ENCODE measurements at places on chromosomes 1 and 21.

DNA sequence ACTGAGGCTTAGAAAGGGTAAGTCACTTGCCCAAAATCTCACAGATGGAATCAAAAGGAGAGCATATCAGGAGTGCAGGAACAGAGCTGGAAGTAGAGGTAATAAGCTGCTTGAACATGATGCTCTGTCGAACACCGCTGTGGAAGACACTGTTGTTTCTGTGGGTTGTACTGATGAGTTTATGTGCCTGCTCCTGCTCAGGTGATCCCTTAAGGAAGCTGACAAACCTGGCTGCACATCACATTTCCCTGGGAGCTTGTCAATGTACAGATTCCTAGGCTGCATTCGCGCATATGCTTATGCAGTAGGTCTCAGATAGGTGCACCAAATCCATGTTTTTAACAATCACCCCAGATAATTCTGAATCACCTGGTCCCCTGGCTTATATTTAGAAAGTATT is 79.7 kb downstream of the ZNF326 start:
- no peak for DNase-seq

DNA sequence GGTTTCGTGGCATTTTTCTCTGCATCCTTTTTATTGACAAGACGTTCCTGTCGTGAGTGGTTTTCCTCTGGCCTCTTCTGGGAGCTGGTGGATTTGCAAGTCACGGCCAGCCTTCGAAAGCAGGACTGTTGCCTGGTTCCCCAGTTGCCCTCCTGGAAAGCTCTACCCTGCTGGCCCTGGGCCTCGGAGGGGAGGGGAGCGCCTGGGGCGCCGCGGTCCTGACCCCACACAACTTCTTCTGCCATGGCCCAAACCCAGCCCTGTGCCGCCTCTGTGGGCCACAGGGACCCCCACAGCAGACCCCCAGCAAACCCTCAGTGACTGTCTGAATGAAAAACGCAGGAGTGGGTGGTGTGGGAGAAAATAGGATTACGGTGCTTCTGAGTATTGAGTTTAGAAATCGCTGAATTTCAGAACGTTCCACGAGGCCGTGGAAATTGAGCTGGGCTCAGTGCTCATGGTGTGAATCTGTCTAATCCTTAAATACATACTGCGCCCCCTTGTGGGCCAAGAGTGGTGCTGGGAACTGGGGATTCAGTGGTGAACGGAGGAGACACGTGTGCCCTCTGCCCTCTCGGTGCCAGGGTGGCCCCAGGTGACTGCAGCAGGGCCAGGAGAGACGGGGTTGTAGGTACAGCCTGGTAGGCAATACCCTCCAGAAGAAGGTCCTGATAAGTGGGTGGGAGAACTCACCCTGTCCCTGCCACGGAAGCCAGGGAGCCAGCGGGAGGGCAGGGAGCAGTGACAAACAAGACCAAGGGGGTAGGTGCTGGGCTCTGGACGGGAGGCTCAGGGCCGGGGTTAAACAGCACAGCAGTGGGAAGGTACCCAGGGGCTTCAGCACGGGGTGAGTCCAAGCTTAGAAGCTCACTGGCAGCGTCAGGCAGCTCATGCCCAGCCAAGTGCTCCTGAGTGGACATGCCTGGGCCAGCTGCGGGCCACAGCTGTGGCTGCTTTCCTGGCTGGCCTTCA is 101.2 kb upstream of the COL6A1 start:
- DNase-seq: peak; percentile 67

GRCh38 chr1:110207831-110208230 is 2.3 kb upstream of the KCNC4 start:
- DNase-seq: peak; percentile 74

DNA sequence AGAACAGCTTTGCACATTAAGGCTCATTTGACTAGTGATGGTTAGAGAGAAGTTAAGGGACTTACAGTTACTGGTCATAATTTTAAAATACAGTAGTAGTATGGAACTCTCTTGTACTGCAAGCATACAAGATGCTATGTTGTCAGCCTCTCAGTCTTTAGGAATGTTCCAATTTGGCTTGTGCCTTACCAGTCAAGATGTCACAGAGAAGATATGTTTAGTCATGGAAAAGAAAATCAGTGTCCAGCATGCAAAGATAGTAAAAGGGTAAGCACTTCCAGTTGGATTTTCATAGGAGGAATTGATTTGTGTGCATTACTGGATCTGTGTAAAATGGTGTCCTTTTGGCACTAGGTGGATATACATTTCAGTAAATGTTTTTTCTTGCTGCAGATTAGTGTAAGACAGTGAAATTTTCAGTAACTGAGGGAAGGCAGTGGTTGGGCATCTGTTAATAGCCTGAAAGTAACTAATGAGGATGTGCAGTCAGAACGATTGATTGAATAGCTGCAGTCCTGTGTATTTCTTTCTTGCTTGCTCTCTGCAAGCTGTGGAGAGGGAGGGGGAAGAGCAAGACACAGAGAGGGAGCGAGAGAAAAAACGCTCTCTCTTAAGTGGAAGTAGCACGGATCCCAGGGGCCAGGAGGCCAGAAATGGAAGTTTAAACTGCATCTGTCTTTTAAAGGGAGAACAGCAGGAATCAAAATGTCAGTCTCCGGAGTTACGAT is 108.2 kb downstream of the CLEC20A start:
- DNase-seq: no peak

GRCh38 chr1:10628685-10629084 is 153.9 kb downstream of the PEX14 start:
- no peak for DNase-seq

GRCh38 chr1:109020693-109021257 is 21.1 kb downstream of the WDR47 start:
- DNase-seq: no peak

GRCh38 chr1:190864013-190864641 is 386.5 kb upstream of the BRINP3 start:
- no peak for DNase-seq

GRCh38 chr1:205670611-205671430 is 9.5 kb downstream of the SLC45A3 start:
- no peak for DNase-seq

GRCh38 chr1:33182401-33182841 is 578 bp upstream of the TRIM62 start:
- DNase-seq: no peak

- DNase-seq: no peak
These were observed 13.2 kb upstream of the CREG1 start for GRCh38 chr1:167566766-167567165.

- peak; percentile 15 for DNase-seq
These were observed 66.5 kb downstream of the SH3BGR start for GRCh38 chr21:39518055-39518846.

DNA sequence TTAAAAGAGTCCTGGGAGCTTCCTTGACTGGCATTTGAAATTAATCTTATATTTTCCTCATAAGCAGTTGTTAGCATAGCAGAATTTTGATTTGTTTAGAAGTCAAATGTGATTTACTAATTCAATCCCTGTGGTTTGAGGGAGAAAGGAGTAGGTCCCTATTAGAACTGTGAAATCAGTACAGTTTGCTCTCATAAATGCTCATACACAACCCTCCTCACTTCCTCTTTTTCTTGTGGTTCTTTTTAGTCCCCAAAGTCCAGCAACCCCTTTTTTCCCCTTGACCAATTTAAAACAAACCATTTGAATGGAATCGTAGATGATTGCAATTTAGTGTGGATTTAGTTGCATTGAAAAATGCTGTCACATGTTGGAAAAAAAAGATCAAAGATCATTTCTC is 9.2 kb upstream of the IFI44 start:
- no peak for DNase-seq

- no peak for DNase-seq
These were observed 120.8 kb downstream of the RGS2 start for GRCh38 chr1:192929597-192929996.

DNA sequence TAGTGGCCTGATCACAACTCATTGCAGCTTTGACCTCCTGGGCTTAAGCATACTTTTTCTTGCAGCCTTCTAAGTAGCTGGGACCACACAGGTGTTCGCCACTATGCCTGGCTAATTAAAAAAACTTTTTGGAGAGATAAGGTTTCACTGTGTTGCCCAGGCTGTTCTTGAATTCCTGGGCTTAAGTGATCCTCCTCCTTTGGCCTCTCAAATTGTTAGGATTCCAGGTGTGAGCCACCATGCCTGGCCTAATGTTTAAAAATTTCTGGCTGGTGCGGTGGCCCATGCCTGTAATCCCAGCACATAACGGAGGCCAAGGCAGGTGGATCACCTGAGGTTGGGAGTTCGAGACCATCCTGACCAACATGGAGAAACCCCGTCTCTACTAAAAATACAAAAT is 24.4 kb downstream of the YTHDF2 start:
- no peak for DNase-seq

DNA sequence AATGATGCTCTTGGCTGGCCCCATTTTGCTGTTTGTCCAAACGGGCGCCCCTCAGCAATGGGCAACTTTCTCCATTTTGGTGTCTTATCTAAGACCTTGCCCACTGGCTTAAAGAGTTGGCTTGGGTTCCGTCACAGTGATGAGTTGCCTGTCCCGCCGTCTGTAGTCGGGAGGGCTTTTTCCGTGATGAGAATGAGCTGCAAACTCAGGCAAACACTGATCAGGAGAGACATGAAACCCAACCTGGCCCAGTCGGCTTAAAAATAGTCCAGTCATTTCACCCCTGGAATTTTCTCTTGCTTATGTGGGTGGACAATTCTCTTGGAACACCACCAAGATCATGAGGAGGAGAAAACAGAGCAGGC is 79.3 kb downstream of the ST6GALNAC3 start:
- no peak for DNase-seq

GRCh38 chr1:232250838-232251237 is 379.1 kb downstream of the SIPA1L2 start:
- no peak for DNase-seq

DNA sequence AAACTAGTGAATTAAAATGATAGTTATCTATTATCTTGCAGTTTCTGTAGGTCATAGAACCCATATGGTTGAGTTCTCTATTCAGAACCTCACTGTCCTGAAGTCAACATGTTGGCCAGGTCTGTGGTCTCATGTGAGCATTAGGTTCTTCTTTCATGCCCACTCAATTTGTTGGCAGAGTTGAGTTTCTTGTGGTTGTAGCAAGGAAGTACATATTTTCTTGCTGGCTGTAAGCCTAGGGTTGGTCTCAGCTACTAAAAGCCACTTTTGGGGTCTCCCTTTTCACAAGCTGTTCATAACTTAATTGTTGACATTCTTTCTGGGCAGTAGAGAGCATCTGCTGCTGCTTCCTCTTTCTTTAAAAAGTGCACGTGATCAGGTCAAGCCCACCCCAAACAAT is 1165.1 kb upstream of the NCAM2 start:
- no peak for DNase-seq

GRCh38 chr1:59214248-59215208 is 82.4 kb upstream of the FGGY start:
- DNase-seq: no peak

DNA sequence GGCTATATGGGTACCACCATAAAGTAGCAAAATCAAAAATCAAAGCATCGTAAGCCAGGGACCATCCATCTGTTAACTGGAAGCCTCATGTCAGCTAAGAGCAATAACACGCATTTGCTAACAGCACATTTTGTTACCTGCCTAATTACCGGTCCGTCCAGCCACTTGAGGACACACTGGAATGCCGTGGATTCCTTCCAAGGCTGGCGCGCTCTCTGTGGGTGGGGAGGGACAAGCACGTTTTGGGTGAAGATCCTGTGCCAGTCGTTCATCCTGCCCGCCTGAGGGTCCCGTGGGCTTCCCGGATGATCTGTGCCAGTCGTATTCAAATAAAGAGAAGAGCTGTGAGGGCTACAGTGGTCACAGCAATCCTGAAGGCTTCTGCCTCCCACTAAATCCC is 6.2 kb downstream of the NPHP4 start:
- no peak for DNase-seq

GRCh38 chr1:180274221-180274620 is 44.2 kb downstream of the LHX4 start:
- DNase-seq: no peak

GRCh38 chr1:159835862-159836525 is 9.3 kb downstream of the SLAMF8 start:
- DNase-seq: no peak

GRCh38 chr1:217392441-217392840 is 238.4 kb downstream of the GPATCH2 start:
- DNase-seq: no peak

GRCh38 chr1:14715802-14716201 is 117.3 kb downstream of the KAZN start:
- no peak for DNase-seq

GRCh38 chr1:52590266-52590665 is 11.9 kb upstream of the GPX7 start:
- no peak for DNase-seq

- no peak for DNase-seq
These were observed 74.1 kb downstream of the VPS26C start for GRCh38 chr21:37193006-37193405.

DNA sequence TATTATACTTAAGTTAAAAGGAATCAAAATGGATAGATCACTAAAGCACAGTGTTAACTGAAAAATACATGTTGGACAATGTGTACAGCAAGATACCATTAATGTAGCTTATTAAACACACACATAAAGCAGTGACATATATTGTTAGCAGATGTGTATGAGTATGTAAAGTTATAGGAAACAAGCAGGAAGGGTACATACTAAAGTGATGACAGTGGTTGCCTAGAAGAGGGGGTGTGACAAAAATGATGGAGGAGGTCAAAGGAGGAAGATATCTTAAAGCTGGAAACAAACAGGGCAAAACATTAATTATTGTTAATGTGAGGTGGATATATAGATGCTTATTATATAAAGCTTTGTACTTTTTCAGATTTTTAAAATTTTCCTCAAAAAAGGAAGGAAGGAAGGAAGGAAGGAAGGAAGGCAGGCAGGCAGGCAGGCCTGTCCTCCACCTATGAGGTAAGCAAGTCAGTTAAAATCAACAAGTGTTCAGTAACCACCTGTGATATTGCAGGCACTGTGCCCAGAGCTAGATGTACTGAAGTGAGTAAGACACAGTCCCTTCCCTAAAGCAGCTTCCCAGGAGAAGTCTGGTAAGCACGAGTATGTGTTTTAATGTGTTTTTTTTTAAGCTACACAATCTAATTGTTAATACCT is 252.9 kb upstream of the NR5A2 start:
- no peak for DNase-seq

DNA sequence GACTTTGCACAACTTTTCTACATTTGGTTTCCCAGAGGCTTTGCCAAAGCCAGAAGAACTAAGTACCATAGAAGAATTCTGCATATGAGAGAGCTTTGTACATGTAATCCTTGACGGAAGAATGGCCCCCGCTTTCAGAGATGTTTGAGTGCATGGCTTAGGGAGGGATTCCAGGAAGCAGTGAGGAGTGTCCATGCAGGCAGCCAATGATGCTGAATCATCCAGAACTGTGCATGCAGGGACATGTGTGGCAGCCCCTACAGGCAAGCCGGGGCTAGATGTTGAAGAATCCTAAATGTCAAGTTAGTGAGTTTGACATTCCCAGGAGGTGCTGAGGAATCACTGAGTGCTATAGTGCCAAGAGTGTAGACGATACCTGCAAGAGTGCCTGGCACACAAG is 9.9 kb upstream of the HAO2 start:
- no peak for DNase-seq

Data from activated T-cell treated with anti-CD3 and anti-CD28 coated beads for 1 hour (primary cell).